ENCODE measurements at places on chromosomes 4 and X. TPM values are rescaled to one million over a fixed set of nuclear protein-coding genes. Genes with fewer than 3 reads are reported as not detected.

GRCh38 chr4:41146716-41147506, 67.4 kb downstream of the APBB2 start:
- peaks cover 22% of the 10 kb centered on the region for H3K4me1 ChIP-seq
- H3K36me3 ChIP-seq: no peaks in the 10 kb centered on the region

The PTPN13 gene
- 58.9 TPM for total RNA-seq

DNA sequence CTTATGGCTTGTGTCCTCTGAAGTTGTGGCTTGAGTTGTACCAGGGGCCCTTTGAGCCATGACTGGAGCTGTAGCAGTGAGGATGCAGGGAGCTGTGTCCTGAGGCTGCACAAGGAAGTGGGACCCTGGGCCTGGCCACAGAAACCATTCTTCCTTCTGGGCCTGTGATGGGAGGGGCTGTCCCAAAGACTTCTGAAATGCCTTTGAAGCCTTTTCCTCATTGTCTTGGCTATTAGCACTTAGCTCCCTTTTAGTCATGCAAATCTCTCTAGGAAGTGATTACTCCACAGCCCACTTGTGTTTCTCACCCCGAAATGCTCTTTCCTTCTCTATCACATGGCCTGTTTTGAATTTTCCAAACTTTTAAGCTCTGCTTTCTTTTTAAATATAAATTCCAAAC, 92.4 kb downstream of the FHDC1 start:
- H3K4me3 ChIP-seq: no peak overlapping the region
- DNase-seq: no peak
- H3K27me3 ChIP-seq: no peaks in the 10 kb centered on the region
- no peak overlapping the region for H3K27ac ChIP-seq
- 0 out of 2 replicates have a peak, but pooled peaks cover 4% of the 10 kb centered on the region for H3K4me1 ChIP-seq

DNA sequence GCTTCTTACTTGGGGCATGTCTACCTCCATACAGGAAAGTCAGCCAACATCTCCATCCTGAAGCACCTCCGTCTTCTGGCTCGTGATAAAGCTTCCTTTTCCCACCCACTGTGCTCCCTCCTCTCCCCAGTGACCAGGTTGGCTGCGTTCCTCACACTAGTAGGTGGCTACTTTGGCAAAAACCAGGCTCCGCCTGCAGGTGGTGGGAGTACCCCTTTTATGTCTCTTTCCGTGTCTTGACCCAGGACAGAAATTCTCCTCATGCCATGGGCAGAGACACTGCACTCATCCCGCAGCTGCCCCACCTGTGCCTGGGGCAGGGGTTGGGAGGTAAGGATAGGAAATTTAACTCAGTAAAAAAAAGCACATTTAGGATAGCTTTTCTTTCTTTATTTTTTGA, 50.9 kb downstream of the ENPP6 start:
- no peaks in the 10 kb centered on the region for H3K36me3 ChIP-seq
- no peaks in the 10 kb centered on the region for H3K4me1 ChIP-seq
- no peaks in the 10 kb centered on the region for H3K27me3 ChIP-seq
- H3K27ac ChIP-seq: no peak overlapping the region
- no peak for DNase-seq

GRCh38 chrX:100819534-100819836, 706 bp upstream of the CSTF2 start:
- H3K27me3 ChIP-seq: no peaks in the 10 kb centered on the region
- no peak for DNase-seq
- H3K36me3 ChIP-seq: no peaks in the 10 kb centered on the region
- H3K4me1 ChIP-seq: no peaks in the 10 kb centered on the region
- H3K27ac ChIP-seq: peak overlapping the region; percentile 39

DNA sequence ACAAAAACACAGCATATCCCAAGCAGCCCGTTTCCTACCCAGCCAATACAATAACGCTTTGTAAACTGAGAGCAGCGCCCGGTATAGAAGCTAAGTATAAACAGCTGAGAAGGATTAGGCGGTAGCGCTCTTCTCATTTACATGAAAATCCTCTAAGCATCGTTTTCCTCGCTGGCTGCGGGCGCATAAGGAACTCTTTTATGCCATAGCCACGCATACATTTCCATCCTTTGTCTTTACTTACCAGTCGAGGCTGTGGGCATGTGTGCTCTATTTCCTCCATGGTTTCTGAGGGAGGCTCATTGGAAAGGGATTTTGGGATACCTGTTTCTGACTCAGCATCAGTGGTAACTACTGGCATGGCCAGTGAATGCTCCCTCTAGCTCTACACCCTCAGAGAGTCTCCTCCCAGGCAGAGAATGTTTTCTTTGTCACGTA, 383 bp downstream of the PCYT1B start:
- DNase-seq: no peak
- no peaks in the 10 kb centered on the region for H3K4me1 ChIP-seq
- H3K27ac ChIP-seq: no peak overlapping the region
- no peaks in the 10 kb centered on the region for H3K36me3 ChIP-seq
- no peaks in the 10 kb centered on the region for H3K27me3 ChIP-seq

The SSX1 gene
- 0.15 TPM for total RNA-seq
